MV-4-11 (cell line): ENCODE measurements at places on chromosomes 16 and 17.
A peak's percentile ranks its signal among the peaks of the same experiment; 100 is the strongest.

DNA sequence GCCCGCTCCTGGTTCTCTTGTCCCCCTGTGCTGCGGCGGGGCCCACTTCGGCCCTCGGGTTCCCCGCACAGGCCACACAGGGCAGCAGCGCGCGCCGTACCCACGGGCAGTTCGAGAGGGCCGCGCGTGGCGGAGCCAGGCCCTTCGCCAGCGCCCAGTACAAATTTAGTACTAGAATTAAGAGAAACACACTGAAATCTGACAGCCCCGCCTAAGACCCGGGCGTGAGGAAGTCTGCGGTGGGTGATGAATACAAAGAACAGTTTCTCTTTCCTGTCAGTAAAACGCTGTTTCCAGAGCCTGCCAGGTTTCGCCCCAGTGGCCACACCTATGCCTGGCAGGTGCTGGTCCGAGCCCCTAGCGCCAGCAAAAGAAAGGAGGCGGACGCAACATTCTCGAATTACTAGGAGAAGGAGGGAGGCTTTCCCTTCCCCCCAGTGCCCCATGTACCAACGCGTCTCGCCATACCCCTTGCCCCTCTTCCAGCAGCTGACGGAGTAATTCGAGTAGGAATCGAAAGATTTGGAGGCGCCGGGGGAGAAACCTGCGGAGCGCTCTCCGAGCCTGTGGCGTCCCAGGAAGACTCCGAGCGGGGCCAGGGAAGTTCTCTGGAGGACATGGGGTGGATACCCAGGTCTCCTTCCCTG is 591 bp upstream of the SLFN5 start:
- DNase-seq = peak; percentile 53

- DNase-seq = no peak
Observed at GRCh38 chr17:40342504-40343218, 21.9 kb downstream of the GJD3 start.

- no peak for DNase-seq
Observed at GRCh38 chr17:35732806-35733136, 1.3 kb downstream of the RASL10B start.

- peak; percentile 24 for DNase-seq
Observed at GRCh38 chr17:42673885-42674754, 2.7 kb downstream of the PLEKHH3 start.

- peak; percentile 91 for DNase-seq
Observed at GRCh38 chr16:57810197-57811031, 8.1 kb upstream of the KIFC3 start.

DNA sequence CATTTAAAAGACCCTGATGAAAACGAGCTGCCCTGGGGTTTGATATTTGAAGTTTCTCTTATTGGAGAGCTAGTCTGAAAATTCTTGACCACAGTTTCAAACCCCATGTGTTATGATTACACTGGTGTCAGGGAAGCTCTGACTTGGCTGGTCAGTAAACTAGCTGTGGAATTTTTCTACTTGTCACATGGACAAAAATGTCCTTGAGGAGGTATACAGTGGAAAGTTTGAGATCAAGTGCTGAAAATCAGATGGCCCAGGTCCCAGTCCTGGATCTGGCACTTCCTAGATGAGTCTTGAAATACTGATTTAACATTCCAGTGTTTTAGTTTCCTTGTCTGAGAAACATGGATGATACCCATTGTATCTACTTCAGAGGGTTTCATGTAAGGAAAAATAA is 30.7 kb upstream of the SOX9 start:
- DNase-seq = no peak

DNA sequence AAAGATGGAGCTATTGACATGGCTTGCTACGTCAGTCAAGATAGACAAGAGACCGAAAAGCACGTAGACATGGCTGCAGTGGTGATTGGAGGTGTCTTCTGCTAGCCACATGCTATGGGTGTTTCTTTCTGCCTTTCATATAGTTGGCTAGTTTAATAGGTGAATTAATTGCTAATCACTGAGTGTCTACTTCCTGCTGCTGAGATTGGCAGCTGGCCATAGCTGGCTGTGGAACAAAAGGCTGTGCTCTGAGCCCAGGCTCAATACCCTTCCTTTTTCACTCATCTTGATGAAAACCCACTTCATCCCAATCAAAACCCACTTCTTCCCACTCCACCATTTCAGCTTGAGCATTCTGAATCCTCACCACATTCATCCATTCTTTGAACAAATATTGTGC is 221.4 kb upstream of the MAF start:
- no peak for DNase-seq

DNA sequence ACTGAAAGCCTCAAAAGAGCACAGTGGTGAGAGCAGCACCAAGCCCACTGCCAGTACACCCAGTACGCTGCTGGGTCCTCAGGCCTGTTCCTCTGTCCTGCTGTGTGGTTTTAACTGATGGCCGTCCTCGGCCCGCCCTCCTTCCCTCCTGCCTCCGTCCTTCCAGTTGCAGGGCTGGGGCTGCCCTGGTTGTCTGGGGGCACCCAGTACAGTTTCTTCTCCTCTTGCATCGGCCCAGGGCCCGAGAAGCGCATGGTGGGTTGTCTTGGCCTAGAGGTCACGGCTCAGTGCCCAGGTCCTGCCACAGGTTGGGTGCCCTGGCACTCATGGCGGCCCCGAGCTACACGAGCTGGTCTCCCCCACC is 70.8 kb upstream of the KCTD5 start:
- no peak for DNase-seq

GRCh38 chr17:46968224-46968834 is 10.7 kb downstream of the RPRML start:
- no peak for DNase-seq

- no peak for DNase-seq
Observed at GRCh38 chr16:1815461-1815860, 11.2 kb downstream of the HAGH start.

DNA sequence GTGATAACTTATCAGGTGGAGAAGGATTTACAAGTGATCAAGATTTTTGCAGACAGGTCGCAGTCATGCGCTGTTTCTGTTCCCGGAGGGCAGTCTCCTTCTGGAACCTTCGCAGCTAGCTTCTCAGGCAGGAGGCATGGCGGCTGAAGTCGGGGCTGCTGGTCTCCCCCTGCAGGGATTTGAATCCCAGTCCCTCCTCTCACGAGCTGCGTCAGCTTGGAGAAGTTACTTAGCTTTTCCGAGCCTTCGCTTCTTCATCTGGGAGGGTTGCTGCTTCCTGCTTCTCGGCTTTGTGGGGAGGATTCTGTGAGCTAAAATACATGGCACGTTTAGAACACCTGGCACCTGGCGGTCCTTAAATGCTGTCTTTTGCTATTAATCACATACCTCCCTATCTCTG is 287.8 kb upstream of the FOXF1 start:
- DNase-seq = no peak

DNA sequence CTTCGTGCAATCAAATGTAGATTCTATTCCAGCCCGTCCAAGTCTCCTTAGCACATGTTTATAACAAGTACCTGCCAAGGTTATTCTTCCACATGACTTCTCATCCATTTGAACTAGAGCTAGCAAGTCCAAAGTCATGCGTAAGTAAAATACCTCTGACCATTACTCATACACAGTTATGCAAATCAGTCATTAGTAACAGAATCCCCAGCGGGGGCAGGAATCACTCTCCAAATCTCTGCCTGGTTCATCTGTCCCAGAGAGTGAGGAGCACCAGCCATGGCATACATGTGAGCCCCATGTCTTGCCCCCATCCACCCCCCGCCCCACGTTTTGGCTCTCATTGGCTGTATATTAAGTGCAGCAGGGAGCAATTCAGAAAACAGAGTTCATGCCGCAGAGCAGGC is 27.7 kb downstream of the SRL start:
- no peak for DNase-seq

GRCh38 chr17:4898927-4899326 is 409 bp upstream of the C17orf107 start:
- no peak for DNase-seq

GRCh38 chr17:81808778-81809555 is 5.0 kb downstream of the GCGR start:
- DNase-seq = no peak

GRCh38 chr16:80700558-80700957 is 103.8 kb downstream of the CDYL2 start:
- no peak for DNase-seq

DNA sequence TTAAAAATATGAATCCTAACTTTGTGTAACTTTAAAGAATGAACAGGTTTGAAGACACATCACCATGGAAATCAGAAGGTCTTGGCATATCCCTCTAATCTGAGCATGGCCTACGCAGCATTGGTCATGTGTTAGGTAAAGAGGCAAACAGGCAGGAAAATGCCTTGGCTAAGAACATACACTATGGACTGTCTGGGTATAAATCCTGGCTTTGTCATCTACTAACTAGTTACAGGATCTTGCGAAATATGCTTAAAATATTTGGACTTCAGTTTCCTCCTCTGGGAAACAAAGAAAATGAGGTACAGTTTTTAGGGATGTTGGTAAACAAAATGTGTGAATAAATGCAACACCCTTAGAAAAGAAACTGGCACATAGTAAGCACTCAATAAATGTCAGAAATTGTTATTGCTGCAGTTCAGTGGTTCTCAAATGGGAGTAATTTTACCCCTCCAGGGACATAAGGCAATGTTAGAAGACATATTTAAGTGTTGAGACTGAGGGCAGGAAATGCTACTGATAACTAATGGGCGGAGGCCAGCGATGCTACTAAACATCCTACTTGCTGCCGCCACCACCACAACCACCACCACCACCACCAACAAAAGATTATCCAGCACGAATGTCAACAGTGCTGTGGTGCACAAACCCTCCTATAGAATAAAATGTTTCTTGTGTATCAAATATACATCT is 770.8 kb upstream of the SOX9 start:
- DNase-seq = no peak

DNA sequence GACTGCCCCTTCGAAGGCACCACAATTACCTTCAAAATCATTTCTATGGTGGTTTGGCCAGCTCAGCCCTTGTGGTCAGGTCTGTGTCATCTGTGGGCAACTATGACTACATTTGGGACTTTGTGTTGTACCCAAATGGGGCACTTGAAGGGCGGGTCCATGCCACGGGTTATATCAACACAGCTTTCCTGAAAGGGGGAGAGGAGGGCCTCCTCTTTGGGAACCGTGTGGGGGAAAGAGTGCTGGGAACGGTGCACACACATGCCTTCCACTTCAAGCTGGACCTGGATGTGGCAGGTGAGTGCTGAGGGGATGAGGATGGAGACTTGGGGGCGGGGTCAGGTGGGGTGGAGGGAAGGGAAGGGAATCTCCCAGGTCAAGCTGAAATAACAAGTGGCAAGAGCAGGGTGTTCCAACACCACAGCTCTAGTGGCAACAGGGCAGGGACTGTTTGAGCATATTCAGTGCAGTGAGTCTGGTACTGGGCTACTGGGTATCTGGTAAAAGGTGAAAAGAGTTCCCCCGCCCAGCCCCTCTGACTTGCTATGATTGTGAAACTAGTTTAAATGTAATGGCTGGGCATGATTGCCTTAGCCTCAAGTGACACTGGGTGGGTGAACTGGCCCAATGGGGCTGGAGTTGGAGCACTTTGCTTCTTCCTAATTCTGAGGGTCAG is 1.7 kb downstream of the AOC2 start:
- DNase-seq = peak; percentile 56

GRCh38 chr16:3857189-3858043 is 23.1 kb downstream of the CREBBP start:
- peak; percentile 91 for DNase-seq

DNA sequence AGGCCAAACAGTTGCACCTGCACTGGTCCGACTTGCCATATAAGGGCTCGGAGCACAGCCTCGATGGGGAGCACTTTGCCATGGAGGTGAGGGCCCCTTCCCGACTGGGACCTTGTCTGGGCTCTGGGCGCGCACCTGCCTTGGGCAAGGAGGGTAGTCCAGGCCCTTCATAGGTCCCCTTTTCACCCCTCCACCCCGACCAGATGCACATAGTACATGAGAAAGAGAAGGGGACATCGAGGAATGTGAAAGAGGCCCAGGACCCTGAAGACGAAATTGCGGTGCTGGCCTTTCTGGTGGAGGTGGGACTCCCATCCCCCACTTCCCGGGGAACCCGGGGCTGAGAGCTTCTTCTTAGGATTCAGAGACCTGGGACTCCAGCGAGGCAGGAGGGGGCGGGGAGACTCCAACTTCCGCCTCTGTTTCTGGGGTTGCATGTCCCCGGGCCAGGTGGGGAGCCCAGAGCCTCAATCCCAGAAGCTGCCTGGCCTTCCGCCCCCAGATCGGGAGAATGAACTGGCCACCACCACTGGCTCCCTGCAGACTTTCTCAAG is 7.8 kb downstream of the CA4 start:
- DNase-seq = no peak

- DNase-seq = no peak
Observed at GRCh38 chr16:65617421-65617820, 495.6 kb upstream of the CDH11 start.

GRCh38 chr17:885971-886571 is 93.5 kb downstream of the NXN start:
- no peak for DNase-seq

GRCh38 chr17:64172510-64172909 is 42.6 kb upstream of the ERN1 start:
- DNase-seq = no peak

GRCh38 chr17:1471911-1472821 is 16.1 kb upstream of the CRK start:
- DNase-seq = no peak

- DNase-seq = no peak
Observed at GRCh38 chr16:48212033-48212432, 32.1 kb upstream of the LONP2 start.

- DNase-seq = peak; percentile 92
Observed at GRCh38 chr17:2266045-2266864, 37.3 kb downstream of the SMG6 start.
